ENCODE measurements at places on chromosomes 4 and X.
A peak's percentile ranks its signal among the peaks of the same experiment; 100 is the strongest.

- no peak for DNase-seq
Measured at GRCh38 chr4:80135702-80136058, 61.6 kb upstream of the PRDM8 start.

- no peak for DNase-seq
Measured at GRCh38 chrX:13142891-13143290, 98.5 kb upstream of the FAM9C start.

DNA sequence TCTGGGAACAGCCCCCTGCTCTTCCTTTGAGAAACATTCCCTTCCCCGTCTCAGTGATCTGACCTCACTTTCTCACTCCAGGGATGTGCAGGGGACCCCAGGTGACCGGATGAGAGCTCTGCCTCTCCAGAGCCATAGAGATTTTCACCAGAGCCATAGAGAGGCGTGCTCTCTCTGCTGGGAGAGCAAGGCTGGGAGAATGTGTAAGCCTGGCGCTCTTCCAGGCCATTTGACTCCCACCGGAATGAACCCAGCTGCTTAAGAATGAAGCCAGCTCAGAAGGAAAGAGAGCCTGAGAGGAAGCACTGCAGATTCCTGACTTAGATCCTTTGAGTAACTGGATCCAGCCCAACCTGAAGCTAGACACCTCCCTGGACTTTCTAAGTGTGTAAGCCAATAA is 106.4 kb downstream of the DHX15 start:
- peak; percentile 84 for DNase-seq

GRCh38 chr4:94334476-94334875 is 8.2 kb downstream of the HPGDS start:
- DNase-seq: no peak

DNA sequence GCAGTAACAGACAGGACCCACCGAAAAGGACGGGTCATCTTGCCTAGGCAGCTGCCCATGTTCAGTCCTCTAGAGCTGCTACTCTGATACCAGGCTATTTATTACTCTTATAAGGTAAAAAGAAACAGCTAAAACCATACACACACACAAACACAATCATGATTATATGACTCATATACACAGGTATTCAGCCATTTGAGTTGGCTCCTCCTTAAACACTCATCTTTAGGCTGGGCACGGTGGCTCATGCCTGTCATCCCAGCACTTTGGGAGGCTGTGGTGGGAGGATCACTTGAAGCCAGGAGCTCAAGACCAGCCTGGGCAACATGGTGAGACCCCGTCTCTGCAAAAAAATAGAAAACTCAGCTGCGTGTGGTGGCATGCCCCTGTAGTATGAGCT is 76.6 kb downstream of the F11 start:
- peak; percentile 1 for DNase-seq
